Suprapubic skin (tissue), 4 donors: ENCODE measurements at places on chromosomes 12 and 14. TPM values are rescaled to one million over a fixed set of nuclear protein-coding genes. Genes with fewer than 3 reads are reported as not detected.

Gene HVCN1
- 1.3 TPM for total RNA-seq

Gene ADCY4
- total RNA-seq, result 23.4 TPM

Gene REP15
- total RNA-seq, result 1.8 TPM

Gene LBHD2
- total RNA-seq, result not detected

Gene PLA2G1B
- not detected for total RNA-seq

DNA sequence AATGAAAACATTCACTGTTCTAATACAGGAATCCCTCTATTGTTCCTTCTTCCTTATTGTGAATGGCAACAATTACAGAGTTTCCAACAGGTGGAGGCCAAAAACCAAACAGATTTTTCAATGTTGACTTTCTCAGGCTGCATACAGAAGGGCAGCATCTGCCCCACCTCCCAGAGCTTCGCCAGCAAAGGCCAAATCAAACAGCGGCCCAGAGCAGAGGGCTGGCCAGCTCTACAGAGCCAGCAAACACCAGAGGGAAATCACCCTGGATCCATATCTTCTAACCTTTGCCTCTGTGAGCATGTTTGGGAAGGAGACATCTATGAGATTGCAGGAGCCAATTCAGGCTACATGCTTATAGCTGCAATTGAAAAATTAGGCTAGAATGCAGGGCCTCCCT lies 4.4 kb upstream of the CRACR2A start:
- DNase-seq, result no peak

DNA sequence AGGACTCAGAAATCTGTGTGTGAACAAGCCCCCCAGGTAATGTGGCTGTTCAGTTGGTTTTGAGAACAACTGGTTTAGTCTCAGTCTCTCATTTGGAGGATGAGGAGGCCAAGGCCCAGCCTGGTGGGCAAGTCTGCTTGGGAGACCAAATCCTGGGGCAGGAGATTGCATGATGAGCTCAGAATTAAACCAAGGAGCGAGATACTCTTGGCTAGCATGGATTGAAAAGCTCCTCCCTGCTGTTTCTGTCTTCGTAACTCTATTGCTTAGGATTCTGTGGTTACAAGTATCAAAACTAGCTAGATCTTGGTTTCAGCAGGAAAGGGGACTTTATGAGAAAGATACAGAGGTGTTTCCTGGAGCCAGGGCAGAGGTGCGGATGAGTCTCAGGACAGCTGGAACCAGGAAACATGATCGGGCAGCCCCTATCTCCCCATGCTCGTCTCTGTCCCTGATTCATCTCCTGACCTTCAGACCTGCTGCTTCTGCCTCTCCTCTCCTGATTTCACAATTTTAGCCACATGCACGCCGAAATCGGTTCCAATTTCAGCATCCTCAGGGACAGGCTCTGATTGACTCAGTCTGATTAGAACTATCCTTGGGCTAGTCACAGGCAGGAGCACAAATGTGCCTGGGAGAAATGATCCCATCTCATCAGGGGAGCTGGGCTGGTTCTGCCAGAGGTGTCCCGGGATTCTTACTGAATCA lies 40.2 kb upstream of the RIN3 start:
- peak; percentile 88 for DNase-seq

DNA sequence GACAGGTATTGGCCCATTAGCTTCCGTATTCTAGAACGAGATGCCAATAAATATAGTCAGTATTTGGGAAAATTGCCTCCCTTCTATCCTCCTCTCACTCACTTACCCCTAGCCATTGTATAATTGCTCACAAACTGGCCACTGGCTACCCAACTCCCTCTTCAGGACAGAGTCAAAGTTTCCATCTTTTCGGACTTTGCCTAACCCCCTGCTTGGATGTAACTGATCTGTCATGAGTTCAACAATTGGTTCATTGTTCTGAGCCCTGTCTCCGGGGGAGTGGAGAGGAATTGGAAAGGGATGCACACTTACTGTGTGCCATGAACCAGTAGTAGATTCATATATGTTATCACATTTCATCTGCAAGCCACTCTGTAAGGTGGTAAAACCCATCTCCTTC lies 12.2 kb downstream of the MYRFL start:
- DNase-seq, result no peak

DNA sequence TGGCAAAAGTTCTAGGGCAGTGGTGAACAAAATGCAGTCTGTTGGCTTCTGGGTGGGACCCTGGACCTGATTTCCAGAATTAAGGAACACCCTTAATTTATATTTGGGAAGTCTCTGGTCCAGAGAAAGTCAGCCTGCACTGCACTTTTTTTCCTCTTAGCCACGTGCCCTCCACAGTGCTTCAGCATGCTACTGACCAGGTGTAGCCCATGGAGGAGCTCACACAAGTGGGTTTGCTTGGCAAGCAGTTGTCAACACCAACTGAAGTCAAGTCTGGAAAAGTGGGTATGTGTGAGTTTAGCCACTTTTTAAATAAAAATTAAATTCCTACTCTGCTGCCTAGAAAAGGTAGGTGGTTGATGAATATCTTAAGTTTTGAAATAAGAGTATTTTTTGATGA lies 111.3 kb downstream of the DAAM1 start:
- DNase-seq, result no peak

Gene SALL2
- 3.7 TPM for total RNA-seq
